ENCODE measurements at places on chromosomes 13 and 19.

GRCh38 chr13:49220856-49221589, 885 bp downstream of the MLNR start:
- H3K27ac ChIP-seq: no peak overlapping the region
- H3K4me3 ChIP-seq: peak overlapping the region; percentile 52
- no peaks in the 10 kb centered on the region for H3K36me3 ChIP-seq
- no peak for DNase-seq
- H3K4me1 ChIP-seq: peaks cover 20% of the 10 kb centered on the region

- no peaks in the 10 kb centered on the region for H3K27me3 ChIP-seq
- no peaks in the 10 kb centered on the region for H3K36me3 ChIP-seq
Measured at GRCh38 chr13:108444448-108444847, 174.9 kb downstream of the TNFSF13B start.

GRCh38 chr13:72218966-72219365, 352.0 kb upstream of the DACH1 start:
- no peak overlapping the region for H3K27ac ChIP-seq
- no peak overlapping the region for H3K4me3 ChIP-seq
- H3K36me3 ChIP-seq: no peaks in the 10 kb centered on the region
- no peak for DNase-seq
- H3K4me1 ChIP-seq: no peaks in the 10 kb centered on the region
- no peaks in the 10 kb centered on the region for H3K27me3 ChIP-seq

- DNase-seq: no peak
- no peak overlapping the region for H3K4me3 ChIP-seq
- no peaks in the 10 kb centered on the region for H3K4me1 ChIP-seq
Measured at GRCh38 chr13:38566519-38566918, 120.4 kb upstream of the FREM2 start.

GRCh38 chr19:12090807-12091206, 26.3 kb downstream of the ZNF844 start:
- peak; percentile 72 for DNase-seq
- no peaks in the 10 kb centered on the region for H3K27me3 ChIP-seq
- no peak overlapping the region for H3K27ac ChIP-seq
- no peak overlapping the region for H3K4me3 ChIP-seq
- no peaks in the 10 kb centered on the region for H3K36me3 ChIP-seq

GRCh38 chr19:10379880-10380312, 476 bp downstream of the TYK2 start:
- H3K4me1 ChIP-seq: no peaks in the 10 kb centered on the region
- no peak for DNase-seq
- no peaks in the 10 kb centered on the region for H3K27me3 ChIP-seq
- H3K27ac ChIP-seq: peak overlapping the region; percentile 87

GRCh38 chr13:113660066-113660465, 2.1 kb upstream of the ATP4B start:
- H3K27me3 ChIP-seq: no peaks in the 10 kb centered on the region
- H3K4me1 ChIP-seq: no peaks in the 10 kb centered on the region
- H3K36me3 ChIP-seq: no peaks in the 10 kb centered on the region
- peak; percentile 20 for DNase-seq
- H3K27ac ChIP-seq: no peak overlapping the region

GRCh38 chr19:5492635-5493409, 37.6 kb downstream of the ZNRF4 start:
- DNase-seq: no peak
- H3K27ac ChIP-seq: no peak overlapping the region
- H3K4me1 ChIP-seq: no peaks in the 10 kb centered on the region
- peaks cover 72% of the 10 kb centered on the region for H3K27me3 ChIP-seq
- H3K36me3 ChIP-seq: no peaks in the 10 kb centered on the region
- no peak overlapping the region for H3K4me3 ChIP-seq

GRCh38 chr19:54160854-54161253, 1.3 kb upstream of the LENG1 start:
- DNase-seq: no peak
- H3K4me3 ChIP-seq: peak overlapping the region; percentile 83
- peak overlapping the region; percentile 86 for H3K27ac ChIP-seq

GRCh38 chr13:28324181-28324789, 170.6 kb downstream of the FLT1 start:
- no peak overlapping the region for H3K4me3 ChIP-seq
- DNase-seq: no peak
- no peaks in the 10 kb centered on the region for H3K27me3 ChIP-seq
- no peak overlapping the region for H3K27ac ChIP-seq

GRCh38 chr19:1961000-1961883, 20.3 kb downstream of the CSNK1G2 start:
- no peak overlapping the region for H3K4me3 ChIP-seq
- no peaks in the 10 kb centered on the region for H3K27me3 ChIP-seq
- no peak overlapping the region for H3K27ac ChIP-seq
- no peaks in the 10 kb centered on the region for H3K36me3 ChIP-seq
- no peak for DNase-seq

- no peaks in the 10 kb centered on the region for H3K4me1 ChIP-seq
- no peak overlapping the region for H3K4me3 ChIP-seq
- DNase-seq: no peak
Measured at GRCh38 chr19:7010722-7011593, 10.3 kb downstream of the MBD3L2B start.

DNA sequence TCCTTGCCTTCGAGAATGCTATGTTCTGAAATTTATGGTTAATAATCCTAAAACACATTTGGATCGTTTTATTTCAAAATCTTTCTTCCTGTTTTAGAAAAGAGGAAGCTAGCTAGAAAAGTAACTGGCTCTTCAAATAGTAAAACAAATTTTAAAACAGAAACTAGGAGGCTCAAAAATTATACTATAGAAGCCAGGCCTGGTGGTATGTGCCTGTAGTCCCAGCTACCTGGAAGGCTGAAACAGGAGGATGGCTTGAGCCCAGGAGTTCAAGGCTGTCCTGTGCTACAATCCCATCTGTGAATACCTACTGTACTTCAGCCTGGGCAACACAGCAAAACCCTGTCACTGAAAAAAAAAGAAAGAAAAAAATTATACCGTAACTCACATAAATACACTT, 57.9 kb downstream of the ELF1 start:
- H3K4me3 ChIP-seq: no peak overlapping the region
- H3K27me3 ChIP-seq: no peaks in the 10 kb centered on the region
- H3K4me1 ChIP-seq: peaks cover 37% of the 10 kb centered on the region
- H3K27ac ChIP-seq: no peak overlapping the region

- H3K27ac ChIP-seq: no peak overlapping the region
- H3K4me1 ChIP-seq: peaks cover 5% of the 10 kb centered on the region
- H3K36me3 ChIP-seq: peaks cover 11% of the 10 kb centered on the region
- no peak overlapping the region for H3K4me3 ChIP-seq
- DNase-seq: peak; percentile 60
- no peaks in the 10 kb centered on the region for H3K27me3 ChIP-seq
Measured at GRCh38 chr13:112874751-112875300, 94.2 kb upstream of the MCF2L start.

GRCh38 chr13:84607261-84608013, 725.2 kb upstream of the SLITRK1 start:
- peak overlapping the region; percentile 30 for H3K27ac ChIP-seq
- no peaks in the 10 kb centered on the region for H3K4me1 ChIP-seq
- H3K36me3 ChIP-seq: no peaks in the 10 kb centered on the region

DNA sequence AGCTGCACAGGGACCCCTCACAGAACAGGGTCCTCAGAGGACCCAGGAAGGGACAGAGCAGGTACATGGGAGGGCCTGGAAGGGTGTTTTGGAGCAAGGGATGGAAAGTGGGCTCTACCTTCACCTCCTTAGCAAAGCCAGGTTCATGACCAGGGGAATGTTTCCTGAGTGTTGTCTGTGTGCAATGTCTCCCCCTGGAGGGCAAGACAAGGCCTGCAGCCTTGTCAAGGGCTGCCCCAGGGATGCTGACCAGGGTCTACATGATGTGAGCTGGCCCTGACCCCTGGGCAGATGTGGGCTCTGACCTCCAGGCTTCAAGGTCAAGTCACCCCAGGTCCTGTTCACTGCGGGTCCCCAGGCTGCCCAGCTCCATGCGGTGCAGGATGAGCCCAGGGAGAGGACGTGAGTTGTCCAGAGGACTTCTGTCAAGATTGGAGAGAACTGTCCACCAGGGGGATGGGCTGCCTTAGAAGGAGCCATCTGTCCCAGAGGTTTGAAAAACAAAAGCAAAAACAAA, 1.0 kb upstream of the CEACAM1 start:
- DNase-seq: no peak
- no peaks in the 10 kb centered on the region for H3K36me3 ChIP-seq
- H3K27ac ChIP-seq: no peak overlapping the region
- no peaks in the 10 kb centered on the region for H3K4me1 ChIP-seq
- H3K4me3 ChIP-seq: no peak overlapping the region
- no peaks in the 10 kb centered on the region for H3K27me3 ChIP-seq

DNA sequence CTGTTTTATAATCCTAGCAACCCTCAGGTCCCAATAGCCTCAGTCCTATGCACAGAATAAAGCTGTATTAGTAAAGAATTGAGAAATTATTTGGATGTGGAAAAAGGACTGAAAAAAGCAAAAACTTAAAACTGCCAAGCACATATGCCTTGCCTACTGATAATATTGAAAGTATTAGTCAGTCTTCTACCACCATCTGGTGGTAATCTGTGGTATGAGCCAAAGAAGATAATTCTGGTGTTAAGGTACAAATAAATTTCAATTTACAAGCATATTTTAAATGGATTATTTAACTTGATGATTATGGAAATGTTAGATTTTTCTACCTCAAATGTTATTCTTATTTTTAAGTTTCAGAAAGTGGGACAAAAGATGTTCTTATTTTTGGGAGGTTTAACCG, 460.3 kb upstream of the KLHL1 start:
- H3K27ac ChIP-seq: no peak overlapping the region
- no peaks in the 10 kb centered on the region for H3K36me3 ChIP-seq
- no peaks in the 10 kb centered on the region for H3K4me1 ChIP-seq
- H3K27me3 ChIP-seq: no peaks in the 10 kb centered on the region

GRCh38 chr13:75910591-75910990, 274.5 kb downstream of the LMO7 start:
- H3K4me1 ChIP-seq: no peaks in the 10 kb centered on the region
- peak overlapping the region; percentile 5 for H3K27ac ChIP-seq
- no peak for DNase-seq
- no peaks in the 10 kb centered on the region for H3K36me3 ChIP-seq
- H3K4me3 ChIP-seq: no peak overlapping the region
